ENCODE measurements at places on chromosomes 4 and X.

GRCh38 chr4:123822353-123822752, 425.8 kb downstream of the SPRY1 start:
- DNase-seq, result no peak

DNA sequence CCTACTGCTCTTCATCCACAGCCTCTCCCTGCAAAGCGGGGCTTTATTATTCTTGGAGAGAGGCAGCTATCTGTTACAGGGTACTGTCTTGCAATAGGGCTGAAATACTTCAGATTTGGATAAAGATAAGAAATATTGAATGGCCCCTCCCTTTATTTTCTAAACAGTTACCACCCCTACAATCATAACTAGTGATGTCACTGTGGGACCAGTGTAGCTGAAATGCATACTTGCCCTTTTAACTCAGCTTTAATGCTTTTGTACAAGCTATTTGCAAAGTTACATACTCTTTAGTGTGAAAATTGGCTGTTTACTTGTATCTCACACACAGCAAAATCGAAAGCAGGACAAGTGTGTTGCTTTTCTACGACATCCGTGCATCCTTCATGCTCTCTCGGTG, 261.7 kb upstream of the GATB start:
- no peak for DNase-seq

- DNase-seq, result no peak
These were observed 118.8 kb upstream of the AFF2 start for GRCh38 chrX:148381603-148382002.

GRCh38 chr4:15917297-15917696, 21.2 kb downstream of the FGFBP1 start:
- DNase-seq, result no peak

- no peak for DNase-seq
These were observed 68.8 kb upstream of the CLNK start for GRCh38 chr4:10753336-10753735.

DNA sequence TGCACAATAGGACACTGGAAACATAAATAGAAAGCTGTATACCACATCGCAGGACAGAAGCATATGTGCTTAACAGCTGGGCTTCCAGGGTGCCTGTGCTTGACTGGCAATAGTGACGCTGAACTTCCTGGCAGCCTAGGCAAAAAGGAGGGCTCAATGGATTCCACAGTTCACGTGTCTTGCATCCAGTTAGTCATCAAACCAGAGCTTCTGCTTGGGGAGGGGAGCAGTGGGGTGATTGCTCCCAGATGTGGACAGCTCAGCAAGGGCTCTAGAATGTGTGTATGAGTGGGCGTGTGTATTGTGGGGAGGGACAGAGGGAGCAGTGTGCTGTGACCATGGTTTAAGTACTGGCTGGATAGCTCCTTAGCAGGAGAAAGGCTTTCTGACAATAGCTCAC, 2.3 kb downstream of the PRRG3 start:
- DNase-seq, result no peak

DNA sequence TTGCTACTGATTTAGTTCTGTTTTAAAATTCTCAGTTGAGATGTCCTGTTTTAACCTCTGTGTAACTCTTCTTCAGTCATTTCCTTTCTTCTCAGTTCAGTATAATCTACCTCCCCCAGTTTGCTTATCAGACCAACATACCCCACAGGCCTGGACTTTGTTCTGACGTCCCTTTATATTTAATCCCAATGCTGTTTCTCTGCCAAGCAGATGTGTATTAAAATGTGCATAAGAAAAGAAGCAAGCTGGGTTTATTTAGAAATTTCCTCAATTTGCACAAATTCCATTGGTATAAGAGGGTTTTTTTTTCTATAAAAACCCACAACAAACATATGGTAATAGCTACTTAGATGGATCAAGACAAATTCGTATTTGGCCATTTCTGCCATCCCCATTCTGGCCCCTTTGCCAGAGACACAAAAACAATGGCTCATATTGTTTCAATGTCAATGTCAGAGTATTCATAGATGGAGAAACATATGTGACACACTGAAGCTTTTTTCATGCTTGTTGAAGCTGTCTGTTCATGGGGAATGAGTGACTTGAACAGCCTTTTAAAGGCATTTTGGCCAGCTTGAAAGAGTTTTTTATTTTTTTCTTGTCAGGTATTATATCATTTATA, 24.5 kb downstream of the HCCS start:
- no peak for DNase-seq

- DNase-seq, result no peak
These were observed 595.7 kb upstream of the EPHA5 start for GRCh38 chr4:66266035-66266434.

- DNase-seq, result no peak
These were observed 87.3 kb upstream of the TET2 start for GRCh38 chr4:105059337-105059736.

- no peak for DNase-seq
These were observed 9.4 kb downstream of the IL15 start for GRCh38 chr4:141645611-141646340.

DNA sequence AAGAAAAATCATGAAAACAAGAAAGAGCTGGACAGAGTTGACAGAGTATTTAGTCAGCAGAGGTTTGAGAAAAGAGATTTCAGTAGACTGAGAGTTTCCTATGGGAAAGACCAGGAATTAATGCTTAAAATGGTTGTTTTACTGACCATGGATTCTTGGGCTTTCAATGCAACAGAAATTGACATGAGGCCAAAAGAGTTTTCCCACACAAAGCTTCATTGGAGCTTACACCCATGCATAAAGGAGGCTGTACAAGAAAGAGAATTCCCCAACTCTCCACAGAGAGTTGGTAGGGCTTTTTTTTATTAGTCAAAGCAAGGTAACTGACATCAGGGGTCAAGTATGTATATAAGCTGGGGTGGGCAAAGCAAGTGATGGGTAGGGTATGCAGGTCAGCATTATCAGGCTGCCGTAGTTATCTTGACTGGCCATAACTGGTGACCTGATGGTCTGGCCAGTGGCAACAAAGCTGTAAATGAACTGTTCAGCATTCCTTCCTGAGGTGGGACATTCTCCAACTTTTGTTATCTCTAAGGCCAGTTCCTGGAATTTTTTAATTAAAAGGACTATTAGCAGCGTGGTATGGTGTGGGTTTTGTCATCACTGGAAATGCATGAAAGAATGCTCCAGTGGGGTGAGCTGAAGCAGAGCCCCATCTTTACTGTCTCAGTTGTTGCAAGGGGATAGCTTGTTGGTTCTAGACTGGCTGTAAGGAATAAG, 117.0 kb downstream of the ADAM29 start:
- DNase-seq, result no peak

GRCh38 chr4:46270986-46271596, 118.8 kb downstream of the GABRA2 start:
- DNase-seq, result peak; percentile 6

GRCh38 chrX:48569958-48570357, 4.3 kb upstream of the RBM3 start:
- DNase-seq, result no peak

- no peak for DNase-seq
These were observed 25.1 kb downstream of the EPHA5 start for GRCh38 chr4:65645185-65645584.

DNA sequence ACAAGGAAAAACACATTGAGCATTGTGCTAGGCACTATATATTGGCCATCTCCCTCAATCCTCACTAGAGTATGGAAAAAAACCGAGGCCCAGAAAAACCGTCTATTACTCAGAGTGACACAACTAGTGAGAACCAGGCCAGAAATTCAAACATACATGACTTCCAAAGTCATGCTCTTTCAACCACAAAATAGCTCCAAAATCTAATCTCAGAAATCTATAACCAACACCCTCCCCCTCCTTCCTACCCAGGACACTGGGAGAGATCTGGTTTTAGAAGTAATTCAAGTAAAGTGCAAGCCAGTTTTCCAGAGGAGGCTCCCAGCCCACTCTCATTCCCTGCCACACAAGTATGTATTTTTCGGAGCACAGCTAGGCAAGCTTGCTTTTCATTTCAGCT, 7.6 kb downstream of the HS3ST1 start:
- DNase-seq, result no peak

- no peak for DNase-seq
These were observed 189.8 kb upstream of the AFF2 start for GRCh38 chrX:148310426-148311165.

GRCh38 chr4:143374771-143375170, 38.1 kb downstream of the GAB1 start:
- DNase-seq, result no peak

DNA sequence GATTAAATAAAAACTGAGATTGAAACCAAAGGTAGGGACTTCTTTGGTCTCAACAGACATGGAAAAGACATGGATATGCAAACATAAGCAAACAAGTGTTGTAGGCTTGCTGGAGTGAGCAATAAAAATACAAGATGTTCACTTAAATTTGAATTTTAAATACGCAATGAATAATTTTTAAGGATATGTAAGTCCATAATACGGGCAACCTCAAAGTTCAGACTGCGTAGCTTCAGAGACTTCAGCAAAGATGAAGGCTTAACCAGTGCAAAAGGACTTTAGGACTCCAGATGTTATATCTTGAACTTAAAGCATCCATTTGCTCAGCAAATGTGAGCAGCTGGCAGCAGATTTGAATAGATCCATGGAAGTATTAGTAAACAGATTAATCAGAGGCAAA, 549.3 kb downstream of the ARAP2 start:
- DNase-seq, result no peak

DNA sequence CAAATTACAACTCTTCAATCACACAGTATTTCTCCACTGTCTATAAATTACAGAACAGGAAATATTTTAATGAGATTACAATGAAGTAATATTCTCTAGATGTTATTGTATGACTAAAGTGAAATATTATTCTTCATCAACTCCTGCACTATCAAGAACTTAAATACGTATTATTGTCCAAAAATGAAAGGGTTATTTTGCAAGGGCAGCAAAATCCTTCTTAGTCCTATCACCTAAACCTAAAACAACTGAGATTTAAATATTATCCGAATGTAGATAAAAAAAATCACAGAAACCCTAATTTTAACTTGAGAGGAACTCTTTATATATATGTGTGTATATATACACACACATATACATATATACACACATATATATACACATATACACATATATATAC, 4.9 kb downstream of the UBA6 start:
- DNase-seq, result no peak

- no peak for DNase-seq
These were observed 681.8 kb downstream of the PCDH18 start for GRCh38 chr4:136850446-136850845.

DNA sequence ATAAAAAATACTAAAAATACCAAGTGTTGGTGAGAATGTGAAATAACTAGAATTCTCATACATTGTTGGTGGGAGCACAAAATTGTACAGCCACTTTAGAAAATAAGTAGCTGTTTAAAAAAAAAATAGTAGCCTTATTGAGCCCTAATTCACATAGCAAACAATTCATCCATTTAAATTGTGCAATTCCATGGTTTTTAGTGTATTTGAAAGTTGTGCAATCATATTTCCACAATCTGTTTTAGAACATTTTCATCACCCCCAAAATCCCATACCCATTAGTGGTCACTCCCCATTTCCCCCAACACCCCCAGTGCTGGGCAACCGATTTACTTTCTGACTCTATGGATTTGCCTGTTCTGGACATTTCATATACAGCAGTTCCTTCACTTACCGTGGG, 37.1 kb downstream of the STX18 start:
- no peak for DNase-seq

DNA sequence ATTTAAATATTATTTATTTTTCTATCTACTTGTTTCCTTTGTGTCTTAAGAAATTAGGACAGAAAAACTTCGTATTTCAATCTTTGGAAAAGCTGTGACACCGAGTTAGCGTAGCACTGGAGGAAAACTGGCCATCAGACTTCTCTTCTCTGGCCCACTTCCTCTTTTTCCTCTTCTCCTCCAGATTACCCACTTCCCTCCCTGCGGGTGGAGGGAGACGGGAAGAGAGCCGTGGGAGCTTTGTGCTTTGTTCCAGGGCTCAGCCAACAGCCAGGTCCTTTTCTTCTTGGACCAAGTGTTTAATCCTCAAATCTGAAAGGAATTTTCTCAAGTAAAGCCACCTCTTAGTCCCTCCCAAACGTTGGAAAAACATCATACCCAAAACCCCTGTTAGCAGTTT, 29.7 kb downstream of the OFD1 start:
- no peak for DNase-seq

- DNase-seq, result no peak
These were observed 537.8 kb upstream of the BOD1L1 start for GRCh38 chr4:14165222-14165920.

DNA sequence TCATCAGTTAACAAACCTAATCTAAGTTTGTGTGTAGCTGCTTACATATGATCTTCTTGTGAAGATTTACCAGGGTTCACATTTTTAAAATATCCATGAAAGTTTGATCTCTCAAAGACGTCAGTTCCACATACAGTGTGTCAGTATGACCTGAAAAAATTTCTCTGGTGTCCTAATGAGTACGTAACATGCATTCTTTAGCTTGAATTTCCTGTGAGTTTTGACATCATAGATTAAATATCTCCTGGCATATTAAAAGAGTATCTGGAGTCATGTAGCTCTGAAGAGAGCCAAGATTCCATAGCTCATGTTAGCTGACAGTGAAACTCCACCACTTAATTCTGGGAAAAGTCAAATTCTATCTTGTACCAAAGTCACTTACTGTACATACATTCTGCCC, 43.9 kb upstream of the PDLIM5 start:
- no peak for DNase-seq

DNA sequence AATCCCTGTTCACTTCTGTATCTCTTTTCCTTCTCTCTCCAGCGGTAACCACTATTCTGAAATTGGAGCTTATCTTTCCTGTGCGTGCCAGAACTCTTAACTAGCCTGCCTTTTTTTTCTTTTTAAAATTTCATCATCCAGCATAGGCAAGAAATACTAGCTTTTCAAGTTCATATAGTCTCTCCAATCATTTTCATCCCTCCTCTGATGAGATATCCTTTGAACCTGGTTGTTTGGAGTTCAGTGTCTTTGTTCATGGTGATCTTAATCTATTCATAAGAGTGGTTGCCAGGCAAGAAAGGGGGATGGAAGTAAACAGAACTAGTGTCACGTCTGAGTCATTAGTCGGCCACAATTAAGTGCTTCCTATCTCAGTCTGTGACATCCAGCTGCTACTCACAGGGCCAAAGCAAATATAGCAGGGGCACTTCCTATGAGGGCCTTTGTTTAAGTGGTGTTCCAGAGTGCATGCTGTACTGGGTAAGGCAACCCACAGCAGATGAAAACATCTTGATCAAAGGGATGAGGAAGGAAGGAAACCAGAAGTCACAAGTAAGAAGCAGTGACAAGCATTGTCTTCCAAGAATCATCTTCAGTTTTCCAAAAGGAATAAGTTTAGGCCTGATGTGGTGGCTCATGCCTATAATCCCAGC, 56.4 kb upstream of the XIAP start:
- no peak for DNase-seq

Measured in iPS-NIHi11 (cell line).